Activated CD8-positive, alpha-beta memory T cell treated with anti-CD3 and anti-CD28 coated beads for 24 hours (primary cell): ENCODE measurements at places on chromosomes 5 and 9.

DNA sequence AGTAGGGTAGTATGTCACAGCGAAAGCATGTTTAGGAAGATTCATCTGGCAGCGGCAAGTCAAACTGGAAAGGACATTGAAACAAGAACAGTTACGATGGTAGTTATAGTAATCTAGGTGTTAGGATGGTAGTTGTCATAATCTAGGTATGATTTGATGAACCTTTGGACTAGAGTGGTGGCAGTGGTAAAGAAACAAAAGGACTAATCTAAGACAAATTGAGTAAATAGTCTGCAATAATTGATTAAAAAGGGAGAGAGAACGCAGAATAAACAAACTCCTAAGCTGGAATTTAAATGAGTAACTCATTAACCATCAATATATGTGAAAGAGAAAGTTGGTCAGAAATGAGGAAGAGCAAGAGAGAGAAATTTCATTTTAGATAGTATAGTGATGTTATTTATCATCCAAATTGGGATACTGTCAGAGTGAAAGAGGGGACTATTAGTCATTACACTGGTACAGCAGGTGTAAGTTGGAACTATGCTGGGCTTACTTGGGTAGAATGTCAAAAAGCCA is 56.8 kb downstream of the MTREX start:
- no peak for DNase-seq

- DNase-seq: no peak
Measured at GRCh38 chr5:2901096-2901495, 149.6 kb upstream of the IRX2 start.

- DNase-seq: no peak
Measured at GRCh38 chr9:4519604-4520003, 29.3 kb downstream of the SLC1A1 start.

DNA sequence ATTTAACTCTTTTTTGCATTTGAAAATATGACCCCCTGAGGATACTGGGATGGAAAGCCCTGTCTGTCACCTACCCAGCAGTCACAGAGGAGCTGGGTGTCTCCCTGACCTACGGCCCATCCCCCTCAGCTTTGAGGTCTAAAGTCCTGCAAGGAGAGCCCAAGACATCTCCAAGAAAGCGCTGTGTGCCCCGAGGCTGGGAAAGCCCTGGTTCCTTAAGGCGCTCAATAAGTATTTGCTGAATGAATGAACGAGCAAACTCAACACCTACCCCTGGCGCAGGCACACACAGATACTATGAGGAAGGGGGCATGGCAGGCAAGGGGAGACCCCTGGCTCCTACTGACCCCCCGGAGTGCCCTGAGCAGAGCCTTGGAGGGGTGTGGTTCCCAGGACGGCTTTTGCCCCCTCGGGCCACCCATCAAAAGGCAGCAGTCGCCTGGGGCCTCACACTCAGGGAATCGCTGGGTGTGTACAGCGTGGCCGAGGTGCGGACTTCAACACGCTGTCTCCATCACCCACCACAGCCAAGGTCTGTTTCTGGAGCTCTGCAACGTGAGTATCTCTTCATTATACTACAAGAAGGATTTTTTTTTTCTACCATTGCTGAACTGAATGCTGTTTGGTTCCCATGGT is 211.6 kb downstream of the ERCC6L2 start:
- DNase-seq: no peak

DNA sequence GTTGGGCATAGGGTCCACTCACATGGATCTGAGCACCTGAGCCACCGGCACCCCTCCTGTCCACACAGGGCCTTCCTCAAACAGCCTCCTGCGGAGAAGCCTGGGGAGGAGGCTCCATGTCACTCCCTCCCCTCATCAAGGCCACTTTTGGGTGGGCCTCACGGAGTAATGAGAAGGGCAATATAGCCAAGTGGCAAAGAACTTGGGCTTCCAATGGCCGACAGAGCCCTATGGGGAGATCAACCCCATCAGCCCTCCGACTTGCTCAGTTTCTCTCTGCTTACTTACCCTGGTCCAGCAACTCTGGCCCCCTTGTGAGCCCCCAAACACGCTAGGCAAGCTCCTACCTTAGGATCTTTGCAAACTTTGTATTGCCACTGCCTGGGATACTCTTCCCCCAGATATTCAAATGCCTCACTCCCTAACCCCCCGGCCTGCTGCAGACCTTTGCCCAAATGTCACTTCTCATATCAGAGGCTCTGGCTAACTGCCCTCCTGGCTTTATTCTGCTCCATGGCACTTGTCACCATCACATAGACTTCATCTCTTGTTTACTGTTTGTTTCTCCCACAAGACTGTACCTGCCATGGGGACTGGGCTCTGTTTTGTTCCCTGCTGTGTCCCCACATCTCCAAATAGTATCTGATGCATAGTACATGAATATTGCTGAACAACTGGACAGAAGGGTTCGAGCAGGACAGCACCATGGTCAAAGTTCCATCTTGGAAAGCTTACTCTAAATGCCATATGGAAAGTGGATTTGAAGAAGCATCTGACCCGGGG is 220.8 kb downstream of the FSTL4 start:
- peak; percentile 32 for DNase-seq

DNA sequence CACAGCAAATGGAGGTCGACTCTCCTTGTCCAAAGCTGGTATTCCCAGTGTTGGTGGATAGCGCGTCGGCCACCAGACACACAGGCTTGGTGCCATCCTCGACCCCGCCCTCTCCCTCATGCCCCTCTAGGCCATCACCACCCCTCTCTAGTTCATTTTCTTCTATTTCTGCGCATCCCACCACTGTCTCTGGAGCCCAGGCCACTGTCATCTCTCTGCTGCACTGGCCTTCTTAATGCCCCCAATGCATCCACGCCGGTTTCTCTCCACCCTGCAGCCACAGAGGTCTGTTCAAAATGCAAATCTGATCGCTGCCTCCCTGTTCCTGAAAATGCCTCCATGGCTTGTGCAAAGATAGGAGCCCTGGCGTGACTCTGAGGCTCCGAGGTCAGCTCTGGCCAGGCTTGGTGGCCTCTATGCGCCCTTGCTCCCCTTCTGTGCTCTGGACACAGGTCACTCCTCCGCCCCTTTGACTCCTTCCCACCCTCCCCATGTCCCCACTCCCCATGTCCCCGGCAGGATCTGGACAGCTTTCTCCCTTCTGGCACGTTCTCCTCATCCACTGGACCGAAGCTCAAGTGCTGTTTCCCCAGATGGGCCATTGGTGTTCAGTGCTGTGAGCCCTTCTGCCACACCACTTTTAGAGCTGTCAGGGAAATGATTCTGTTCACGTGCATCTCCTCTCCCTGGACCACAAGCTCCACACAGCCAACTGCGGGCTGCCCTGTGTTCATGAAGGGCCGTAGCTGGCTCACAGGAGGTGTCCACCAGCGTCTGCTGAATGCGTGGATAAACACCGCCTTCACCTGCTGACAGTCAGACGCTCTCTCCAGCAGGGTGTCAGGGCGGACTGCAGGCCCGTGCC is 59.5 kb upstream of the RNF130 start:
- peak; percentile 47 for DNase-seq

GRCh38 chr5:145859897-145860296 is 12.9 kb downstream of the GRXCR2 start:
- DNase-seq: no peak

GRCh38 chr5:124743602-124744169 is 2.8 kb downstream of the ZNF608 start:
- no peak for DNase-seq

DNA sequence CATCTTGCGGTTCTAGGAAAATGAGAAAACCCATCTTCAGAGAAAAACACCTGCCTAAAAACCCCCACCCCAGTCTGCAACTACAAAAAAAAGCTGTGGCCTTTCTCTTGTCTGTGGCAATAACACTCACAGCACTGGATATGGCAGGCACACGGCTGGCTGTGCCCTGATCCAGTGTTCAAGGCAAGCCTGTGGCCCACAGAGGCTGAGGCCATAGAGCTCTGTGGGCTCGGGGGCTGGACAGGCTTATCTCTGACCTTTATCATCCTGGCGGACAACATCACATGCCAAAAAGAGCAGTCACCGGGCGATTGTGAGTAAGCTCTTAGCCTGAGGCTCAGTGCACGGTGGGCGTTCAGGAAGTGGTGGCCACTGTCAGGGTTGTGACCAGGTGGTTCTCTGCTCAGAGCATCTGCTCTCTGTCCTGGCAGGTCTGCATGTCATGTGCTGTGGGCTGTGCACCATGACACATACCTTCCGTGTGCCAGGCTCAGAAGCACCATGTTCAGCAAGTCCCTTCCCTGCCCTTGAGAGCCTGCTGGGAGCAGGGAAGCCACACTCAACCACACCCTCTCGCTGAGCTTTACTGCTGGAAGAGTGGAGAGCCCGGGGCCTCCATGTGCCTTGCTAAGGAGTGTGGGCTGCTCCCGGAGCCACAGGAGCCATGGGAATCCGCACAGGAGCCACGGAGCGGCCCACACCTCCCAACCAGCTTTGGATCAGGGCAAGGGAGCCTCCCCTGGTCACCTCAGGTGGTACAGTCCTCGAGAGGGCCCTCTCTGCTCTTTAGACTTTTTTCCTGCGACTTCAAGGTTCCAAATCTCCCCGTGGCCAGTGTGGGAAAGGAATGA is 34.6 kb upstream of the WDR38 start:
- DNase-seq: no peak

DNA sequence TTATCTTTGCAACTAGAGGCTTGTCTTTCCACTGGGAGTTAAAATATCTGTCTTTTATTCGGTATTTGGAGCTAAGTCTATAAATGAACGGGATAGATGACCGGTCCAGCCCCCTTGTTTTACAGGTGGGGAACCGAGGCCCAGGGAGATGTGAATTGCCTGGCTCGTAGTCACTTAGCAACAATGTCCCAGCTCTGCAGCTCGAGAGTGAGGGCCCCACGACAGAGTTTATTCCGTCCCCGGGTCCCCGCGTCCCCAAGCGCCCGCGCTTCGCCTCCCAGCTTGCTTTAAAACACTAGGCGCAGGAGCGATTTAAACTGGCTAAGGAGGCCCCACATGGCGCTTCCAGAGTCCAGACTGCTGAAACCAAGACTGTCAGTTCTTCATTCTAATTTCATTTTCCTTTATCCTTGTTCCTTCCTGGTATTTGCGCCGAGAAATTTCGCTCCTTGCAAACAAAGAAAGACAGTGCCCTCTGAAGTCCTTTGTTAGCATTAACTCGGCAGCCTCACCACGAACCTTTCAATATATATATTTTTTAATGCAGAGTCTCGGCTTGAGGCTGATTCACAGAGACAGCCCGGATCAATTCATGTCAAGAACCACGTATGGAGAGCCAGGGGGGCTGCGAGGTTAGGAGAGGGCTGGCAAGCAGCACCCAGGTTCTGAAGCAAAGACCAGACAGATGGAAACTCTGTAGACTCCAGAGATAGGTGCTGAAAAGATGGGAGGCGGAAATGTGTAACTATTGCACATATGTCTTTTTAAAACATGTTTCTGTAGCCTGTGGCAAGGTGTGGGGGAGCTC is 1.4 kb upstream of the ENC1 start:
- DNase-seq: peak; percentile 64

GRCh38 chr9:107569174-107569573 is 79.6 kb upstream of the KLF4 start:
- no peak for DNase-seq

DNA sequence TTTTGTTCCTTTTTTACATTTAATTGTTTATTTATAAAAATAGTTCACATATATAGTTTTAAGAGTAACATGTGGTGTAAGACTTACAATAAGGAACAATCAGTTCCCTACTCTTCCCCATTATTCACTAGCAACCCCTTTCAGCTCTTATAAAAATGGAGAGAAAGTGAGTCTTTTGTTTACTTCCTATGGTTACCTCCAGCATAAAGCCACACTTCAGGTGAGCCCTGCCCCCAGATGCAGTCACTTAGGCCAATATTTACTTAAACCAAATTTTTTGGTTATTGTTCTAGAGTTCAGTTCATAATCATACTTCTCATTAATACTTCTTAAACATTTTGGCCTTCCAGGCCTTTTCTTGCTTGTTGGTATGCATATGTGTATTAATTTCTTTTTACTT is 33.7 kb downstream of the UBE2R2 start:
- DNase-seq: no peak

GRCh38 chr5:118392491-118392890 is 595.9 kb downstream of the DTWD2 start:
- DNase-seq: no peak

DNA sequence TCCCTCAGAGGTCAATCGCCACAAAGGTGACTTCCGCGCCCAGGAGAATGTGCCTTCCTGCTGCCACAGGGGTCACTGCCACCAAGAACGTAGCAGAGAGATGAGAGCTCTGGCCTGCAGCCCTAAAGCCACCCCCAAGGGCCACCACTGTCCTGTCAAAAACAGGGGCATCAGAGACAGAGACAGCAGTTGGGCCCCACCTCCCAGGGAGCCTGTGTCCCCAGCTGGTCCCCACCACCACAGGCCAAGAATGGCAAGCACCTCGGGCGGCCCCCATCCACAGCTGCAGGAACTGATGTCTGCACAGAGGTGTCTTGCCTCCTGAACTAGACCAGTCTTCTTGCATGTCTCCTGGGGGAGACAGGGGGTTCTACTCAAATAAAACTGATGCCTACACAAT is 5.8 kb downstream of the SPATA31E1 start:
- DNase-seq: no peak
